ENCODE measurements at places on chromosomes 11 and 22. TPM values are rescaled to one million over a fixed set of nuclear protein-coding genes. Genes with fewer than 3 reads are reported as not detected.

Gene MAP6
- 1.5 TPM for total RNA-seq

DNA sequence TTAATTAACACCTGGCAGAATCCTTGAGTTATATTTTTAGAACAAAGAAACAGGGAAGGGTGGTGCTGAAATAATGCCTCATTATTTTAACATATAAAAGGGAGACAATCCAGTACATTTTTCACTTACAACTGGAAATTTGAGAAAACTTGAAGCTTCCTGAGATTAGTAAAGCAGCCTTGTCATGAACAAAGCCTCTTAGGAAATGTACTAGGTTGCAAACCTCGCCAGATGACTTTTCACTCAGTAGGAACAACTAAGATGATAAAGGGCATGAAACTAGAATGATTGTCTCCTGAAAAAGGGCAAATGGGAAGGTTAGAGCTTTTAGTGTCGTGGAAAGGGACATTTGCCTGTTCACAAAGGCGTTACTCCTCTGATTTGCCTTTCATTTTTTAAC lies 289.6 kb downstream of the ETS1 start:
- no peak for DNase-seq

- no peak for DNase-seq
These were observed 7.2 kb downstream of the CLMP start for GRCh38 chr11:123187665-123188507.

DNA sequence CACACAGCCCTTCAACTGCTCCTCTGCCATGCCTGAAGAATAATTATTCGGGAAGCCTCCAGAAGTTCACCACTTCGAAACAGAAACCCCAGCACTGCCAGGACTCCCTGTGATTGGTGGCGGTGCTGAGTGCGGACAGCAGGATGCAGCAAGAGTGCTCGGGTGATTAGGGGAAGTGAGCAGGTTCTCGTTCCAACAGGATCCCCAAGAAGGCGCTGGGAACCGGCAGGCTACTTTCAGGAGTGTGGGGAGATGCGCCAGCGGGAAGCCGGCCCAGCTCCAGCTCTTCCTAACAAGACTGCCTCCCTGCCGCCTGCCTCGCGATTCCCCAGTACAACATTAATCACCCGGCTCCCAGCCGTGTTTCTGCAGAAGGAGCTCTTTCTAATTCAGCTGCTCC lies 630.2 kb downstream of the BRD1 start:
- no peak for DNase-seq

DNA sequence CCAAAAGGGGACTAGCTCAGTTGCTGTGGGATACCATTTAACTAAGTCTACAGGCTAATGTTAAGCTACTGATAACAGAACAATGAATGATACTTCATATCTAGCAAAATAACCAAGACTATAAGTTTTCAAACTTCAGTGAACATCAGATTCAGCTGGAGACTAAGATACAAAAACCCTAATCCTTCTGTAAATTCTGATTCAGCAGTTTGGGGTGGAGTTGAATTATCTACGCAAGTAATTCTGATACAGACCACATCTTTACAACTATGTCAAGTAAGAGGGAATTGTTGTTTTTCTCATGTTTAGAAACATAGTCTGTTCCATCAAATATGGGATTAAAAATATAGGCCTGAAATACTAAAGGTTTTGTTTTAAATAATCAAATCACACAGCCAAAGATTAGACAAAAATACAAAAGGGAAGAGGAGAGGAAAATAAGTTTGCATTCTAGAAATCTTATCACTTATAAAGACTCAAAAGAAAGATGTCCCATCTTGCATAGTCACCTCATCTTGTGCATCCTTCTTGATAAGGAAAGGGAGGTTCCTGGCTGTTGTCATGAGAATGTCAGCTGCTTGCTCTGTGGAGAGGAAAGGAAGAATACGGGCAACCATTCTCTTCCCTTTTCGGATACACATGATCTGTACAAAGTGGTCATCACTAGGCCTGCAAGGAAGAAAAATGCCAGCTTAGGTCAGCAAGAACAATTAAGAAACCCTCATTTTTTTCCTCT lies 21.4 kb downstream of the PATL1 start:
- no peak for DNase-seq

GRCh38 chr11:122791836-122792235 lies 46.5 kb upstream of the CRTAM start:
- no peak for DNase-seq

GRCh38 chr11:111540114-111540936 lies at the start of gene LAYN:
LAYN (plus strand) TSS chr11:111540720; CDS start chr11:111540844, 124 bp downstream.
- no peak for DNase-seq

All from glomerular endothelial cell (primary cell).